ENCODE measurements at places on chromosomes 13 and 19.

GRCh38 chr13:85853161-85853894, 54.1 kb upstream of the SLITRK6 start:
- no peak for DNase-seq

- no peak for DNase-seq
These were observed 190.1 kb downstream of the FOXO1 start for GRCh38 chr13:40476175-40476958.

- no peak for DNase-seq
These were observed 190.9 kb upstream of the RNF113B start for GRCh38 chr13:98368019-98368418.

GRCh38 chr19:40608240-40608621, 7.1 kb downstream of the LTBP4 start:
- no peak for DNase-seq

- peak; percentile 94 for DNase-seq
These were observed 47.0 kb upstream of the PNMA8B start for GRCh38 chr19:46542428-46543230.

DNA sequence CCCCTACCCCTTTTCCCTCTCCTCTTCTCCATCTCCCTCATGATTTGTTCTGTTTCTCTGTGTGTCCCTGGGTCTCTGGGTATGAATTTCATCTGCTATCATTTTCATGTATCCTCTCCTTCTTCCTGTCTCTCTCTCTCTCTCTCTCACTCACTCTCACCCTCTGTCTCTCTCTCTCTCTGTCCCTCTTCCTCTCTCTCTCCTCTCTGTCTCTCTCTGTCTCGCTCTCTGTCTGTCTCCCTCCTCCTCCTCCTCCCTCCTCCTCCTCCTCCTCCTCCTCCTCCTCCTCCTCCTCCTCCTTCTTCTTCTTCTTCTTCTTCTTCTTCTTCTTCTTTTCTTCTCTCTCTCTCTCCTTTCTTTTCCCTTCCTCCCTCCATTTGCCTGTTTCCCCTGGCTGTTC, 3.3 kb upstream of the CACNG7 start:
- no peak for DNase-seq

GRCh38 chr13:46140044-46140443, 35.2 kb upstream of the CPB2 start:
- no peak for DNase-seq

DNA sequence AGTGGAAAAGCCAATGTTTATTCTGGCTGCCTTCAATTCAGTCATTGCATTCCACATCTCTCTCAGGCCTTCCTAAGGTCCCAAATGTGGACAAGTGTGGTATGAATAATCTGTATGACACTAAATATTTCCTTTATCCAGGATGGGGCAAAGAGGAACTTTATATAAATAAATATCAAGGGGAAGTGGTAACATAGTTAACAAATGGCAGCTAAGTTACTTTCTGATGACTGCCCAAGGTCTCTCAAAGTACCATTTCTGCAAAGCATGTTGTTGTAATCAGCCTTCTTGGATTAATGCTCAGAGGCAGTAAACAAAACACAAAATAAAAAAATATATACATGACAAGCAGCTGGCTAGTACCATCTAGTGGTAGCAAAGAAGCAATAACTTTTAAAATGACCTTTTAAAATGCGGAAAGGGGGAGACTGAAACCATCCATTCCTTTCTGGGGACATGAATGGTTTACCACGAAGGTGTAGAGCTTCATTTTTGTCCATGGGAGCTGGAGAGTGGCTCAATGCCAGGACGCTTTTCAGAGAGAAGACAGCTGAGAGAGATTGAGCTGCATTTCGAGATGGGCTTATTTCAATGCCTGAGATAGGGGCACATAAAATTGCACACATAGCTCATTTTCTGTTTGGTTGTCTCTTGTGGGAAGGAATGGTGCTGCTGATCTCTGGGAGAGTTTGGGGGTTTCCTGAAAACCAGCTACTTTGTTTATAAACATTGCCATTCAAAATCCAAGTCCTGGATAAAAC, 259.2 kb downstream of the RFC3 start:
- peak; percentile 56 for DNase-seq

GRCh38 chr13:38685974-38686576, 802 bp upstream of the FREM2 start:
- peak; percentile 20 for DNase-seq

- DNase-seq: no peak
These were observed 94.6 kb upstream of the DIAPH3 start for GRCh38 chr13:60258349-60258748.

DNA sequence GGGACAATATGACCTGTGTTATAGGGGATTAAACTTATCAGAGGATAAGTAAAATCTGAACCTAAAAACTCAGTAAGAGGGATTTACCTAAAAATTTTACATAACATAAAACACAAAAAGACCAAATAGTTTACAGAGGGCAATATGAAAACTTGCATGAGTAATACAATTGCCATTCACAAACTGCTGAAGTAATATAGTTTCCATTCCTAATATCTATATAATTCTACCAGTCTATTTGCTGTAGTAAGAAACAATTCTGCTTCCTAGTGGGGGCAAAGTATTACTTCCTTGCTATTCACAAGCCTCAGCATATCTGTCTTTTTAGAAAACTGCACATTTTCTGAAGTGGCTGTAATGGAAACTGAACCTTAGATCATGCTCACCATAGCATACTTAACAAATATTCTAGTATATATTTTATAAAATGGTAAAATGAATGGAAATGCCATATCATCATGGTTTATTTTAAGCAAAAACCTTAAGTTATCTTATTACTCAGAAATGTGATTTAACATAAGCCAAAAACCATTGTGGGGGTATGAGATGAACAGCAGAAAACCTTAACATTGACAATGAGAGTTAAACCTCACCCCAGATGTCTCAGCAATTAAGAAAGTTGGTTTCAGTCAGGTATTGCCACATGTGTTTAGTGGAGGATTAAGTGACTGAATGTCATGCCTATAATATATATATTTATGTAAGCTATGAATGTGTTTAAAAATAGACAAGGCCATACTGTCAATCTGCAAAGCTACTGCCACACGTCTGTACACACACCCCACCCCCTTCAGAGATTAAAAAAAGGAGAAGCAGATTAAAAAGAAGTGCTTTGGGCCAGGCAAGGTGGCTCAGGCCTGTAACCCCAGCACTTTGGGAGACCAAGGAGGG, 136.8 kb downstream of the MIPEP start:
- DNase-seq: no peak

DNA sequence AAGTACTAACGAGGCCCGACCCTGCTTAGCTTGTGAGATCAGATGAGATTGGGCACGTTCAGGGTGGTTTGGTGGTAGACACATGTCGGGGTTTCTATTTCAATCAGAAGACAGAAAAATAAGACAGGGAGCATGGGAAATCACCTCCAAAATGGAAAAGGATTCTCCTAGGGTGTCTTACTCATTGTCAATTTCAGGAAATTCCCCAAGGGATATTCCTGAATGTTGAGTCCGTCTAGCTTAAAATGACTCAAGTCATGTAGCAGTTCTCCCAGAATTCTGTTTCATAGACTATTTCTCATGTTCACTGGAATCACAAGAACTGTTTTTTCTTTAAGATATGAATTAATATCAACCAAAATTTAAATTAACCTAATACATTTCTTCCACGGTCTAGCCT, 380.1 kb downstream of the EFNB2 start:
- no peak for DNase-seq

GRCh38 chr13:84741253-84741652, 859.0 kb upstream of the SLITRK1 start:
- no peak for DNase-seq

GRCh38 chr13:113324398-113324797, 27.4 kb downstream of the LAMP1 start:
- DNase-seq: peak; percentile 32

DNA sequence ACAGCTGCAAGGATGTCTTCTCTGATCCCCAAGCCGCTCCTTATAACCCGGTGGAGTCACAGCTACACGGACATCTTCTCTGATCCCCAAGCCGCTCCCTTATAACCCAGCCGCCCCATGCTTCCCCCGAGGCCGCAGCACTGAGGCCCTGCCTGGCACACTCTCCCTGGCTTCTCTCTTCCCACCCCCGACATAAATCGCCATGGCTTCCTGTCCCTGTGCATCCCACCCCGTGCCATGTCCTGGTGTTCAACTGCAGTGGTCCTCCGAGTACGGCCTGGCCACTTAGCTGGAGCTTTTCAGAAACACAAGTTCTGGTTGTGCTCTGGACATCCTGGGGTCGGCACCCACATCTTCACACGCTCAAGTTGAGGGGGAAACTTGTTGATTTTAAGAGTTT, 60.4 kb downstream of the RASA3 start:
- DNase-seq: no peak

- peak; percentile 12 for DNase-seq
These were observed 230.2 kb downstream of the TDRD3 start for GRCh38 chr13:60627071-60627686.

- DNase-seq: no peak
These were observed 619 bp upstream of the EXOC3L2 start for GRCh38 chr19:45245826-45246225.

DNA sequence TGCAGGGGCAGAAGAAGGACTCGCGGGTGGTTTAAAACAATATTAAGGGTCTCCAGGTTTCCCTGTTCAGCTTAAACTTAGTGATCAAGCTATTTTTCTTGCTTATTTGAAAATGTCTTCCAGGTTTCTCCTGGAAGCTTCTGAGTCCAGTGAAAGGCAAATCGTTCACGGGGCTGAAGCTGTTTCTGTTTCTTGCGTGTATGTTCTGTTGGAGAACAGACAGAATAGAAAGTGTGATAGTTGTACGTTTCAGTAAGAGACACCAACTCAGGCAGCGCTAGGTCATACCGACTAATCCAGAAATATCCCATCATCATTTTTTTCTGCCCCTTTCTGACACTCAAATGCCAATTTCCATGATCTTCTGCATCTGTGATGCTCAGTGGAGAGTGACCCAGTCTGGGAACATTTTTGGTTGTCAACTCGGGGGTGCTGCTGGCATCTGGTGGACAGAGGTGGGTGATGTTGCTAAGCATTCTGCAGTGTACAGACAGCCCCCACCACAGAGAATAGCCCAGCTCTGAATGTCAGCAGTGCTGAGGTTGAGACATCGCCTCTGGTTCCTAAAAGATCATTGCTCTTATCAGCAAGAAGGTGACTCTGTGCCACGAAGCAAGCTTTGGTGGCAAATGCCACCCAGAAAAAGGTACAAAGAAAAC, 4.3 kb downstream of the KLF2 start:
- DNase-seq: no peak

DNA sequence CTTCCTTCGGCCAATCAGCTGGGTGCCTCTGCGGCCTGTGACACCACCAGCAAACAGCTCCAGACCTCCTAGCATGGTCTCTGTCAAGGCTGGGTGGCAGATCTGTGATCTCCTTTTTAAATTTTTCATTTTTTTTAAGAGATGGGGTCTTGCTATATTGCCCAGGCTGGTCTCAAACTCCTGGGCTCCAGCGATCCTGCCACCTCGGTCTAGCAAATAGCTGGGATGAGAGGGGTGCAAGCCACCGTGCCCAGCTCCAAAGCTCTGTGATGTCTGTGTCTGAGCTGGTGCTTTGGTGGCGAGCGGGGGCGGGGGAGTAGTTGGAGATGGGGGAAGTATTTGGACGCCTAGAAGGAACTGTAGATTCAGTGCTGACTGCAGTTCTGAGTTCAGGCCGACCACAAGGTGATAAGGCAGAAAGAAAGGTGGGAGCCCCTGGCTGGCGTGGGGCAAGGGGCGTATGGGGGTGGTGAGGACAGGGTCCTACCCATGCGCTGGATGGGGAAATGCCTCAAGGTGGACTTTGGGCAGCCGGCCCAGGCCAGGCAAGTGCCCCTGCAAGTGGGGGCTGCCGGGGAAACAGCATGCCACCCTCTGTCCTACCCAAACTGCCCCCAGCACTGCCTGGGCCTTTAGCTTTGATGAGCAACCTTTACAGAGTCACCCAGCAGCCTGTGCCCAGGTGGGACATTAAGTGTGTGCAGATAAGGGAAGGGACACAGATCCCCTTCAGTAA, 5.5 kb downstream of the DPP9 start:
- DNase-seq: no peak

GRCh38 chr19:11767633-11768133, 883 bp downstream of the ZNF441 start:
- peak; percentile 7 for DNase-seq

- no peak for DNase-seq
These were observed 2.5 kb upstream of the FBXL3 start for GRCh38 chr13:77029436-77029835.

GRCh38 chr19:51407511-51408131, 9.8 kb downstream of the SIGLEC10 start:
- DNase-seq: peak; percentile 67

DNA sequence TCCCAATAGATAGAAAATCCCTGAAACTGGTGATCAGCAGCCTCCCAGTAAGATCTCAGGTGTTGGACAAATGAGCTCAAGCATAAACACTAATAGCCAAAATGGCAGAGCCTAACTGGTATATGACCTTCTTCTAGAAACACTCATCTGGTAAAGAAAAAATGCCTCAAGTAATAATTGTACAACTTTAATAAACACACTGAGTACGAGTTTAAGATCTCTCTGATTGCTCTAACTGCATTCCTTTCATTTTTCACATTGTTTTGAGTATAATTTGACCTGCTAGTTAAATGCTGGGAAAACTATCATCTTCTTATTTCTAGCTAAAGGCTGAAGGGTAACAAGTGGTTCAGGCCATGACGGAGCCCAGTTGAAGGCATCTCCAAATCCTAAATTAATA, 2009.5 kb upstream of the PCDH20 start:
- no peak for DNase-seq

DNA sequence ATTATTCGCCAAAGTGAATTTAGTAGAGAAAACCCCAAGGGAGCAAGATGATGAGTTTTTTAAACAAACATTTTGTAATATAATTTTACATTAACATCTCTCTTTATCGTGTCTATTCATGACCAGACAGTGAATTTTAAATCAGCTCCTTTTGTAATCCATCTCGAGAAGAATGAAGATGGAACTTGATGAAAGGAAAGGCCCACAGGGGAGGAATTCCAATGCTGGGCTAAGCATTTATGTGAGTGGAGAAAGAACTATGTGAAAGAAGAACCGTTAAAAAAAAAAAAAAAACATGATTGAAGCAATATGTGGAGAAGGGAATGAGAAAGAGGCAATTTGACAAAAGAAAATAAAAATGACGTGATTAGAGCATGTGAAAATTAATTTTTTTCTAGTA, 170.6 kb downstream of the KCTD12 start:
- DNase-seq: no peak

- DNase-seq: peak; percentile 7
These were observed 324.0 kb downstream of the GPC5 start for GRCh38 chr13:91722267-91722884.

DNA sequence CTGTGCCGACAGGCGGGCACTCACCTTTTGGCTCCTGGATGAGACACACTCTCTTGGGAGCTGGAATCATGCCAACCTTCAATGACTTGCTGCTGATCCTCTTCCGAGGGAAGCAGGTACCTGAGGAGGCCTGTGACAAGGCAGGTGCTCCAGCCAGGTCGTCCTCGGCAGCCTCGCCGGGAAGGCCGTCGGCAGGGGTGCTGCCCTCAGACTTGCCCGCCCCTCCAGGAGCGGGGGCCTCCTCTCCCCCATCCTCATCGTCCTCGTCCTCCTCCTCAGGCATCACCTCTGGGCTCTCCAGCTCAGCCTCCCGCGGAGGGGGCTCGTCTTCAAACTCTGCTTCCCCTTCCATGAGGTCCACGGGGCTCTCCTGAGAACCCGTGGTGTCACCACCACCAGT, 29.2 kb downstream of the SUGP2 start:
- DNase-seq: peak; percentile 28
